ENCODE measurements at places on chromosomes 11 and 22. TPM values are rescaled to one million over a fixed set of nuclear protein-coding genes. Genes with fewer than 3 reads are reported as not detected.

DNA sequence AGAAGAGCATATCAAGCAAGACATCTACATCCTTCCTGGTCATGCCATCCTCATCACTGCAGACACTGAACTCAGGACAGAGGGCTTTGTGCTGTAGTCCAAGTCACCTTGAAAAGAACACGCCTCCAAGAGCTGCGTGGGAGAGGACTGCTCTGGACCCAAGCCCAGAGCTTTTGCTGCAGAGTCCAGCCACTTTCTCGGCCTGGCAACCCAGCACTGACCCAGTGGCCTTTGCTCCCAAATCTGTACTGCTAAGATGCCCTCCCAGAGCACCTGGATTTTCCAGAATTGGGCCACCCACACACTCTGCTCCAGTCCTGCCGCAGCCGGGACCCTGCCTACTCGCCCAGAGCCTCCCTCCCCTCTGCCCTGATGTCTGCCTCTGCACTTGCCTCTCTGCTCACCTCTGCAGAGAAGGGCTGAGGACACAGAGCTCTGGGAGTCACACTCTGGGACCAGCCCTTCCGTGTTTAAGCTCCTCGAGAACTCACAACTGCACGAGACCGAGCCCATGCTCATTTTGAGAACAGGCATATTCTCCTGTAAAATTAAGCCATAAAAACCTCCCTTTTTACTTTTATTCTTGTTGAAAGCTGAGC, 83.8 kb upstream of the CSNK2A3 start:
- no peak for DNase-seq

DNA sequence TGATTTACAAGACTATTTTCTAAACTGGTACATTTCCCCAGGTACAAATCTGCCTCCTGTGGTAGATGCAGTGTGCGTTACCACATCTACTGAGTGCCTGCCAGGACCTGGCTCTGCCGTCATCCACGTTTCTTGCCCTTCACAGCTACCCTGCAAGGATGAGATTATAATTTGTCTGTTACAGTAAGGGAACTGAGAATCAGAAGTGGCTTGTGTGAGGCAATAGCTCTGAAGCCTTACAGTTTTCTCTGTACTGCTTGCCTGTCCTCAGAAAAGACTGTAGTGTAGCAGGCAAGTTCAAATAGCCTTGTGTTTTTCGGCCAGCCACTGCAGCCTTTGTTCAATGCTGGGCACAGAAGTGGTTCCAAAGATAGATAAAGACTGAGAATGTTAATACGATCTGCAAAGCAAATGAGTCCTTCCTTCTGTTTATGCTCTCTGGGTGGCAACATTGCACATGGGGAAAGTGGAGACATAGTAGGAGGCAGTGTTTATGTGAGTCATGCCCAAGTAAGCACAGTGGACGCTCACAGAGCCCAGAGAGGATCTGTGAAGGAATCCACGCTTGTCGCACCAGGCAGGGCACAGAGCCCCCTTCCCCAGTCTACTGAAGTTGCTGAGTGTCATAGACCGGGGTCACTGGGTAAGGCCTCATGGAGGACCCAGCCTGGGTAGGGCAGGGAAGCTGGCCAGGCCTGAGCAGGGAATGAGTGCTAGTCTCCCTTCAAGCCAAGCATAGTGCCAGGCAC, 49.1 kb downstream of the MICAL2 start:
- DNase-seq, result no peak

DNA sequence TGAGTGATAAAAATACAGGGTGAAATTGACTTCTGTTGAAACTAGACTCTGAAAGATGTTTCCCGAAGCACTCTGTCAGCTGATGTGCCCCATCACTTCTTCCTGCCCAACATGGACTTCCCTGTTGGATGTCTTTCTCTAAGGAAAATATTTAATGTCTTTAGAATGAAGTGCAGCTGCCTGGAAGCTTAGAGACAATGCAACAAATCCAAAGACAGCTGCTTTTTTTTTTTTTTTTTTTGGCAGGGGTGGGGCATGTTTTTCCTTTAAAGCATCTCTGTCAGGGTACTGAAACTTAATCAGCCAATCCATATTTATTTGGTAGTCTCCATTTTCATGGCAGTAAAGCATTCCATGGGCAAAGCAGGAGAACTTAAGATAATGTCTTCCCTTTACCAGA, 5.9 kb downstream of the JAM3 start:
- no peak for DNase-seq

- DNase-seq, result no peak
Observed at GRCh38 chr11:119729581-119729927, 554 bp upstream of the NECTIN1 start.

RAB36 gene
- total RNA-seq, result 2.0 TPM

- DNase-seq, result no peak
Observed at GRCh38 chr11:110689306-110689705, 22.9 kb downstream of the ARHGAP20 start.

DNA sequence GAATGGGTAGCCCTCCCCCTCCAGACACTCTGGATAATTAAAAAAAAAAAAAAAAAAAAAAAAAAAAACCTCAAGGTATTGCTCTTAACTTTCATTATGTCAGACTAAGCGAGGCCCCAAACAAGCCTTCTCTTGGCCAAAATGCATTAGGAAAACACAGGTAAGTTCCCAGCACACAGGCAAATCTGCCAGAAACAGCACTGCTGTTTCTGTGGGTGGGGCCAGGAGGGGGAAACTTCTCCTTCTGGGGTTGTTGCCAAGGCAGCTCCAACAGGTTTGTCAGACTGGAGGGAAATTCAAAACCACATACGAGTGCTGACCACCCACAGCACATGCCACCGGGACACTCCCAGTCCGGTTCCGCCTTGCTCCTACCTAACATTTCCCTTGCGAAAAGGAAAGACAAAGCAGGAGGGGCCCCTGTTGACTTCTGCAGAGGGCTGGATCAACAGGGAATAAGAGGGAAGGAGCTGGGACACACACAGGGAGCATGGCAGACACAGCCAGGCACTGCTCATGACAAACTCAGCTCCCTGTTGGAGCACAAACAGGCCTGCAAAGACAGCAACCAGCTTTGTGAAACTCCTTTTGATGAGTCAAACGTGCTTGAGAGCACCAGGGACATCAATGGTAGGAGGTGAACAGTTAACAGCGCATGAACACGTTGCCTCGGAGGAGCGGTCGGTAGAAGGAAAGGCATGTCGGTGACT, 55.0 kb downstream of the MYH9 start:
- DNase-seq, result no peak

DNA sequence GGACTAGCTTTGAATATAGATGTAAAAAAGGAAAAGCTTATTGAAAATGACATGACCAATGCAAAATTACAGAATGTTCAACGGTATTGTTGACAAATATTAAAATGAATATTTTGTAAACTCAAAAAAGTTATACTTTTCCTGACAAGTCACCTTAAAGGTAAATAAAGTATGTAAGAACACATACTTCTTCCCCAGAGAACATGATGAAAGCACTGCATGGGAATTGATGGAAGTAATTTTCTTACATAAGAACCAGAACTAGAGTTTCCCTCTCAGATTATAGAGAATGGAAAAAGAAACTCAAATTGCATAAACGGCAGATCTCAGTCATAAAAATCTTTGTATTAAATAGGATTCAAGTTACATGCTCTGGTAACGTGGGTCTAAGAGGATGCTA, at the start of gene OR4P4:
Gene OR4P4 (plus strand): TSS at position 301 of the 400 bp plus-strand sequence.
- no peak for DNase-seq

HEPHL1 gene
- total RNA-seq, result not detected

- DNase-seq, result peak; percentile 57
Observed at GRCh38 chr11:62687508-62688396, 1.6 kb downstream of the LRRN4CL start.

DNA sequence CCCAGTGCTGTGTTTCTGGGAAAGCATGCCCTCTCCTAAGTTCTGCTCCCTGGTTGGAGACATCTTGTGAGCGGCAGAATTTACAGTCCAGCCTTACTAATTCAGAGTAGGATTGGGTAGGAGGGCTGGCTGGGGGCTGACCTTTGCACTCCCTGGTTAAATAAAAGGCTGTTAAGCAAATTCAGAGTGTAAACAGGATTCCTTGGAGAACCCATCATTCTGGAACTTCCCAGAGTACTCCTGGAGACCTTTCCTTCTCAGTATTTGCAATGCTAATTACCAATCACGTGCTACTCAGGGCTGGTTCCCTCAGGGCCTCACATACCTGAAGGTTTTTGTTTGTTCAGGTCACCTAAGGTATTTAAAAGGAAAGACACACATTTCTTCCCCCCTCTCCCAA, 340.2 kb downstream of the TBC1D22A start:
- no peak for DNase-seq

GRCh38 chr11:71171576-71171975, 80.8 kb downstream of the SHANK2 start:
- no peak for DNase-seq

DNA sequence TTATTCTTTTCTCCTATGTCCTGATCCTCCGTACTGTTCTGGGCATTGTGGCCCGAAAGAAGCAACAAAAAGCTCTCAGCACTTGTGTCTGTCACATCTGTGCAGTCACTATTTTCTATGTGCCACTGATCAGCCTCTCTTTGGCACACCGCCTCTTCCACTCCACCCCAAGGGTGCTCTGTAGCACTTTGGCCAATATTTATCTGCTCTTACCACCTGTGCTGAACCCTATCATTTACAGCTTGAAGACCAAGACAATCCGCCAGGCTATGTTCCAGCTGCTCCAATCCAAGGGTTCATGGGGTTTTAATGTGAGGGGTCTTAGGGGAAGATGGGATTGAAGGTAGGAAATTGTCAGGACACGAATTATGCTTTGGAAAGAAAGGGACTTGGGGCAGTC, 843 bp downstream of the OR51T1 start:
- no peak for DNase-seq

- DNase-seq, result no peak
Observed at GRCh38 chr22:46286006-46286405, 10.7 kb upstream of the GTSE1 start.

GRCh38 chr11:111520560-111520959, 6.0 kb downstream of the HOATZ start:
- no peak for DNase-seq

GRCh38 chr11:67704524-67704923, 30.1 kb upstream of the ALDH3B2 start:
- DNase-seq, result no peak

KRTAP5-8 gene
- total RNA-seq, result not detected

DNA sequence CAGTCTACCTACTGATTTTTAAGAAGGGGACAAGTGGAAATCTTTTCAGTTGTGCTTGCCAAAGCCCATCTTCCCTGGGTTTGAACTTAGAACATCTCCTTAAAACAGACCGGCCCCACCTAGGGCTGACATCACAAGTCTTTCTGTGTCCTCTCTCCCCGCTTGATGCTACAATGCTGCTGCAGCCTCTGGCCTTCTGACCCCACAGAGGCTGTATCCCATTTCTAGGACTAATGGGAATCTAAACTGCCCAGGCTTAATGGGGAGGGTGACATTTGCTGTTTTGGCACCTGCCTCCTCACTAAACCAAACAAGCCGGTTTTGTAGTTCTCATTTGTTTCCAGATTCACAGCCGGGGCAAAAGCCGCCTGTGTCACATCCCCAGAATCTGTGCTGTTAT, 121.3 kb upstream of the CADM1 start:
- no peak for DNase-seq
